SK-N-MC (cell line): ENCODE measurements at places on chromosomes 1 and 21.

- no peak for DNase-seq
Measured at GRCh38 chr1:243438815-243439214, 183.0 kb downstream of the SDCCAG8 start.

- DNase-seq: no peak
Measured at GRCh38 chr1:209041927-209042326, 541.6 kb upstream of the CAMK1G start.

DNA sequence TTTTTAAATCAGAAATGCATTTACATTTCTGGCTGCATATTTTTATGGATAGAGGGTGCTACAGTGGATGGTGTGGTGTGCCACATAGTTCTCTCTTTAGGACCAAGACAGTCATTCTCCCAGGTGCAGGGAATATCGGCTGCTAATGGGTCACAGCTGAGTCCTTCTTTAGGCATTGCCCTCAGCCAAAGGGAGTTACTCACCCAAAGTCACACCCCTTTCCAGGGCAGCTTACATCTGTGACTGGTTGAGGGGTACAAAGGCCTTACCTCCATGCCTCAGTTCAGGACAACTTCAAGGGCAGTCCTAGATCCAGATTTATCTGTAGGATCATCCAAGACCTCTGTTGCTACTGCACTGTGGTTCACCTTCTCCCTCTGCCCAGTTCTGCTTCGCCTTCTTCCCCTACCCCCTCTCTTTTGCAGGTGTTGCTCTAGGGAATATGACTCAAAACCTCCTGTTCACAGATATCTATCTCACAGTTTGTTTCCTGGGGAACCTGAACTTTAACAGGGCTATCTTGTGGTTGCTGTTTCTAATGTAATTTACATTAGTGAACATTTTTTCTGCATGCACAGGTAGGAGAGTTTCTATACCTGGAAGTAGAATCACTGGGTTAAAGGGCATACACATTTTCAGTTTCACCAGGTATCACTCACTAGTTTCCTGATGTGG lies 413.9 kb downstream of the RPS6KC1 start:
- no peak for DNase-seq

GRCh38 chr21:21406921-21407320 lies 408.7 kb downstream of the NCAM2 start:
- DNase-seq: no peak

- DNase-seq: no peak
Measured at GRCh38 chr21:32340863-32341848, 42.5 kb downstream of the MRAP start.

- DNase-seq: no peak
Measured at GRCh38 chr21:45935628-45936027, 45.9 kb upstream of the COL6A1 start.

GRCh38 chr1:2611031-2611501 lies 21.8 kb downstream of the MMEL1 start:
- DNase-seq: no peak
